CD8-positive, alpha-beta memory T cell (primary cell): ENCODE measurements at places on chromosomes 12 and 14. TPM values are rescaled to one million over a fixed set of nuclear protein-coding genes. Genes with fewer than 3 reads are reported as not detected.

DNA sequence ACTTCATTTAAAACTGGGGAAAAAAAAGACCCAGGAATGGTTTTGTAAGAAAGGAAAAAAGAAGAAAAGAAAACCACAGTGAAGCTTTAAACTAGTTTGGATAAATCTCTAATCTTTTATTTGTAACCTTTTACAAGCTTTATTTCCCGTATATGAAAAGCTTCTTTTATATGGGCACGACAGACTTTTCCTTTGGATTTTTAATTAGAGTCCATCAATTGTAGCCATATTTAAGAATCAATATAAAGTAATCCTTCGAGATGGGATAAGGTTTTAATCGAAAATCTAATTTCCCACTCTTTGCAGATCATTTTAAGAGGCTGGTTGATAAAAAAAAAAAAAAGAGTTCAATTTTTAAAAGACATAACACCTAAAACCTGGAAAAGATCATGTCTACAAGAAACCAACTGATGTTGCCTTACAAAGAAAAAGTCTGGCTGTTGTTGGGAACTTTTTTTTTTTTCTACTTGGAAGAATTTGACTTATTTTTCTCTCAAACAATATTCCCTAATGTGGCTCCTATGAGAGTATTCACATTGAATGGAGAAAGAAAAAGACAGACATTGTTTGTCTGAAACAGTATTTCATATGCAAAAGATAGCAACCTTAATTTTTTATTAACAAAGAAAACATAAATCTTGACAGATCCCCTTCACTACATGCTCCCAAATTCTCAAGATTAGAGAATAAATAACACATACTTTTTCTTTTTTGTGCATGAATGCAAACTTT, 4.9 kb upstream of the OTX2 start:
- no peak for DNase-seq

DNA sequence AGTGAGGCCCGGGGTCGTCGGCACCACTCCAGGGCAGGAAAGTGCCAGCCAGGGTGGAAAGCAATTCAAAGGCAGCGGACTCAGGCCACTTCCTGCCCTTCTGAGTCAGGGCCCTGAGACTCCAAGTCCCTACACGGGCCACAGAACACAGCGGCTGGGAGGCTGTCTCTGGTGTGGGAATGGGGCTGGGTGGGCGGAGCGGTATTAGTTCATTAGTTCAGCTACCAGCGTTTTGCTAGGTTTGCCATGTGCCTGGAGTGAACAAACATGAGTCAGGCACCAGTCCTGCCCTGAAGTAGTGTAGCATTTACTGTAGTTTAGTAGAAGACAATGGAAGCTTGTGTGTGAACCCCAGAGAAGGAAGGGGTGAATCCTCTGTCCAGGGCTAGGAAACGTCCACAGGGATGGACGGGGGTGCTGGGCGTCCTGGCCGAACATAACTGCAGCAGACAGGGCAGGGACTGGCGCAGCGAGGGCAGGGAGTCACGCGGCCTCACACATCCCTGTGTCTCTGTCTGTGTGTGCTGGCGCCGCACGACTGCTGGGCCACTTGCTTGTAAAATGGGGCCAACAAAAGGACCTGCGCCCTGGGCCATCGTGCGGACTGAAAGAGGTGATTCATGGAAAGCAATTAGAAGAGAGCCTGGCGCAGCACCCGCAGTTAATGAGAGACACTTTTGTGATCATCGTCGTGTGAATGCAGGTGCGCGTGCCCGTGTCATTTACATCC, 186.4 kb upstream of the PRMT8 start:
- no peak for DNase-seq

GRCh38 chr12:122610911-122611310, 83.9 kb downstream of the KNTC1 start:
- no peak for DNase-seq

- peak; percentile 62 for DNase-seq
Measured at GRCh38 chr12:459430-460258, at the start of gene B4GALNT3. Gene B4GALNT3, plus strand, starts transcription at chr12:459939. Its CDS starts 438 bp downstream, at chr12:460377.

- DNase-seq: no peak
Measured at GRCh38 chr12:31106101-31106803, 32.6 kb downstream of the DDX11 start.

- DNase-seq: no peak
Measured at GRCh38 chr14:20343862-20344220, 406 bp downstream of the PARP2 start.

- no peak for DNase-seq
Measured at GRCh38 chr14:80537626-80538025, 326.3 kb upstream of the DIO2 start.

DNA sequence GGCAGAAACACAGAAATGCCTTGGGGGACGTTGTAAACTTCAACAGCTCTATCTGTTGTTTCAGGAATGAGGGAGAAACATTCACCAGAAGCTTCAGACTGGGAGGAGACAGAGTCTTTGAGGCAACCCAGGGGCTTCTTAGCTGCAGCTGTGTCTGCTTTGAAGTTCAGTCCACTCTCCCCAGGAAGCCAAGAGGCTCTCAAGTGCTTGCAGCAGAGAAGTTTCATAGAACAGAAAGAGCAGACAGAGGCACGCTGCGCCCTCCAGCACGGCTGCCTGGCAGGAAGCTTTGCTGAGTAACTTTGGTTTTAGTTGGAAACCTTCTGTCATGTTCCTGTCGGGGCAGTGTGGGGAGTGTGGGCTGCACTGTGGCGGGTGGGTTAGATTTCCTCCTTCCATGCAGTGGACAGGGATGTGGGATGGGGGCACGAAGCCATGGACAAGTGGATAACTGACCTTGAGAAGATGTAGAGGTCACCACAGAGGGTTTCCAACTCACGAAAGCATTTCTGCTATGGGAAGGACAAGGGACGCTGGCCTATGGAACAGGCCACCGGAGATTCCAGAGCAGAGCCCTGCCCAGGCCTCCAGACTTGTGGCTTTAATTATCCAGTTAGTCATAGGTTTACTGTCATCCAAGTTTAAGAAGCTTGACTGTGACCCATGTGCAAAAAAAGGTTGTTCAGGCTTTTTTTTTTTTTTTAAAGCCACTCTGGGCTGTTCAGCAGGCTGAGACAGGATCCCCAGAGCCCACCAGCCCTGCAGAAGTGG, 107.7 kb downstream of the ARF6 start:
- peak; percentile 68 for DNase-seq

DNA sequence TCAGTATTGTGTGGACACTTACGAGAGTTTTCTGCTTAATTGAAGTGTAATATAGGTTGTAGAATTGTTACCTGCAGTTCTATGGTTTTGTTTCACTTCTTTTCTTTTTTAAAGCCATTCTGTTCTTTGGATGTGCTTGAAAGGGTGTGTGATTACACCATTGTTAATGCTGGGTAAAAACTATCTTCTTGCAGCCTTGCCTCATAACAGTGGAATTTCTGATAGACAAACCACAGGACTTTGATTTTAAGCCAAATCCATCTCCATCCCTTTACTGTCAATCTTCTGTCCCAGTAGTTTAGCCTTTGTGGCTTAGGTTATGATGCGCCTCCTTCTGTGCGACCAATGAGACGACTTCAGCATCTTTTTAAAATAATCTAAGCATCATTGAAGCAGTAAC, 182.3 kb downstream of the PELI2 start:
- no peak for DNase-seq

DNA sequence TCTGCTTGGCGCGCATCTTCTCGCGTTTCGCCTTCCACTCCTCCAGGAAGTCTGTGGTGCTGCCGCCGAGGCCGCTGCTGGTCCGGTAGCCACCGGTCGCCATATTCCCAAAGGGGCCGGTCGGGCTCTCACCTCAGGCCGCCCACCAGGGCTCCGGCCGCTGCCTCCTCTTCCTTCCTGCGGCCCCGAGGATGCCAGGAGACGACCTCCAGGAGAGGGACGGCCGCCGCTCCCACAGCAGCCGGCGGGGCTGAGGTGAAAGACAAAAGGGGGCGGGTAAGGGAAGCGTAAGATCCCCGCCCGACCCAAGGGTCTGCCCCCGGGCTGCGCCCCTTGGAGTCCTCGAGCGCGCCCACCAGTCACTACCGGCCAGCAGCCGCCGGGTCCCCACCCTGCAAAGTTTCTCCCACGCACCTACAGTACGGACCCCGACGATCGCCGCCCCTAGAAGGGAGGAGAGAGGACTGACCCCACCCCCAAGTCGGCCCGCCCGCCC, 574 bp downstream of the PAWR start:
- no peak for DNase-seq

- DNase-seq: peak; percentile 71
Measured at GRCh38 chr12:49777800-49778748, 36.7 kb downstream of the TMBIM6 start.

Gene TSHR
- polyA plus RNA-seq: not detected

GRCh38 chr12:65618588-65618987, 205.7 kb upstream of the HMGA2 start:
- DNase-seq: no peak

GRCh38 chr14:94897082-94897481, 127.2 kb upstream of the GSC start:
- DNase-seq: no peak

- no peak for DNase-seq
Measured at GRCh38 chr12:124517260-124518050, 50.0 kb downstream of the NCOR2 start.

Gene DAO
- not detected for polyA plus RNA-seq

GRCh38 chr12:67646775-67647174, 1.8 kb upstream of the DYRK2 start:
- no peak for DNase-seq

DNA sequence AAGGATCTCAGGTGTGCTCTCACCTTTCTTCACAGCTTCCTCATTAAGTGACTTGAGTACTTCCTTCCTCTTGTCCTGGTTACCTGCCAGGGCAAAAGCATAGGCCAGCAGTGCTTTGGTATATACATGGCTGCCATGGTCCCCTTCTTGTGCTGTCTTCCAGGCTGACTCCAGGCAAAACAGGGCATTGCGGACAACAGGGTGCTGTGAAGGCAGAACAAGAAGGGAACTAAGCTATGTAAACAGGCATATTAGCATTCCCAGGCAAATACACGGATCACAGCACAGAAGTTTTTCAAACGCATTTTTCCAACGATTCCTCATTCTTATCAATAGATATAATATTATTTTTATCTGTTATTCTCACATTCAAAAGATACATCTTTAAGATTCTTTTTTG, 39.0 kb downstream of the A2M start:
- DNase-seq: no peak

Gene ZNF140
- polyA plus RNA-seq: 21.3 TPM

DNA sequence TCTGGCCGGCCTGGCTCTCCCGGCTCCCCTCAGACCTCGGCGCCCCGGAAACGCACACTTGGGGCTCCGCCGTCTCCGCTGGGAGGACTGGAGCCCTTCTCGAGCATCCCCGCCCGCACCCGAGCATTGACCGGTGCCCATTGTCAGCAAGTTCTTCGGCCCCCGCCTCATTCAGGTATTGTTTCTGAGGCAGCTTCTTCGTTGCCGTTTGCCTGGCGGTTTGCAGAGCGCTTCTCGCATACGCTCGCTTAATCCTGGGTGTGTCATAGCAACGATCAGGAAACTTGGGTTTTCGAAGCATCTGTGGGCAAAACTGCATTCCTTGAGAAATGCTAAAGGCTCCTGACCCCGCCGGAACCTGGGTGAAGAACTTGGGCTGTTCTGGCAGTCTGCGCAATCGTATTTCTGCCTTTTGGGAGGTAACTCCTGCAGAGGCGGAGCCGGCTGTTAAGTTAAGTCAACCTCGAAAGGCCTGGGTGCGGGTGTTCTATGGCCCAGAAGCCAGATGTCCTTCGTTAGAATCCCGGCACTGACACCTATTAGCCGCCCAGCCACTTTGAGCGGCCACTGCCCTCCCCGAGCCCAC, 518 bp downstream of the GSKIP start:
- no peak for DNase-seq

Gene B3GNT4
- polyA plus RNA-seq: 0.22 TPM

Gene MANSC1
- 0.49 TPM for polyA plus RNA-seq

GRCh38 chr14:104294983-104295680, 156.7 kb downstream of the KIF26A start:
- DNase-seq: peak; percentile 21

- DNase-seq: no peak
Measured at GRCh38 chr14:67416085-67416484, 4.1 kb upstream of the PLEK2 start.

DNA sequence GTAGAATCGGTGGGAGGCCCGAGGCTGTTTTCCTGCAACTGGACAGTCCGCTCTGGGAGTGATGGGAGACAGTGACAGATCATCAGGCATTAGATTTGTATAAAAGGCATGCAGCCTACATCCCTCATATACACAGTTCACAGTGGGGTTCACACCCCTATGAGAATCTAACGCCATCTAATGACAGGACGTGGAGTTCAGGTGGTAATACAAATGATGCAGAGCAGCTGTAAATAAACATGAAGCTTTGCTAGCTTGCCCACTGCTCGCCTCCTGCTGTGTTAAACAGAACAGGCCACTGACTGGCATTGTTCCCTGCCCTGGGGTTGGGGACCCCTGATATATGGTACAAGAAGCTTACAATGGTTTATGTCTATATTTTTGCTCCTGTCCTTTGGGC, 179.0 kb downstream of the LRFN5 start:
- no peak for DNase-seq

DNA sequence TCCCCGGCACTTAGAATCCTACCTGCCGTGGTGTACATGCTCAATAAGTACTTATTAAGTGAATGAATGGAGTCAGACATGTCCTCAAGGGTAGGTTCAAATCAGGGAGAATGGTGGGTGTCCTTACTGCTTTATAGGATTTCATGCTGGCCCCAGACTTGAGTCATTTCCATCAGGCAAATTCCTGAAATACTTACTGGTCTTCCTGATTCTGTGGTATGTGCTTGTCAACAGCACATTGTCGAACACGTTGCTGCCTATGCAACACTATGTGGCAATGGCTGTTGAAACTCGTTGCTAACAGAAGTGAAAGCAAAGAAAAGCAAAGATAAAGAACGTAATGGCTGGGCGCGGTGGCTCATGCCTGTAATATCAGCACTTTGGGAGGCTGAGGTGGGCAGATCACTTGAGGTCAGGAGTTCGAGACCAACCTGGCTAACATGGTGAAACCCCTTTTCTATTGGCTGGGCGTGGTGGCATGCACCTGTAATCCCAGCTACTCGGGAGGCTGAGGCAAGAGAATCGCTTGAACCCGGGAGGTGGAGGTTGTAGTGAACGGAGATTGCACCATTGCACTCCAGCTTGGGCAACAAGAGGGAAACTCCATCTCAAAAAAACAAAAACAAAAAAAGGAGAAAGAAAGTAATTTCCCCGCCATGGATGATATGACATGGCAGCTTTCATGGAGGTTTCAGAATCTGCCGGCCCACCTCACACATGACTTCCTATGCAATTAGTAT, 214.9 kb downstream of the ZFP36L1 start:
- DNase-seq: no peak

- peak; percentile 47 for DNase-seq
Measured at GRCh38 chr12:46371718-46372543, 642 bp downstream of the SLC38A2 start.

GRCh38 chr14:69263771-69264170, 3.8 kb downstream of the GALNT16 start:
- DNase-seq: no peak

Gene SENP1
- 13.4 TPM for polyA plus RNA-seq
